ENCODE measurements at places on chromosomes 7 and 10.

DNA sequence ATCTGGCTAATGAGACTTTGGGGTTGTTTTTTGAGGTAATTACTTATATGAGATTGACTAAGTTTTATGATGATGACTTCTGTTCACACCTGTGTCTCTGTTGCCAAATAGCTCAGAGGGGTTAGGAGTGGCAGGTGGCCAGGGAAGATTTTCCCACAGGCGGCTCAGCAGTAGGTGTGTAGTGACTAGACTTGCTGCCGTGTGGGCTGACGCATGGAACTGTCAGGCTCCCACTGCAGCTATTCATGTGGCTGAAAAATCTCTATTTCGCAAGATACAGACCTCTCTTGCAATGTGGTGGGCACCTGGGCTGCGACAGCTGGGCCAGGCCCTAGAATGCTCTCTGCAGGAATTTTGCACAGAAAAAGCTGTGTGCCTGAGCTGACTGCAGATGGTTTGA lies 1.4 kb downstream of the CPA4 start:
- no peaks in the 10 kb centered on the region for H3K4me1 ChIP-seq
- no peak overlapping the region for H3K27ac ChIP-seq
- H3K36me3 ChIP-seq: no peaks in the 10 kb centered on the region
- H3K27me3 ChIP-seq: no peaks in the 10 kb centered on the region
- no peak for DNase-seq

- no peak for DNase-seq
- no peaks in the 10 kb centered on the region for H3K4me1 ChIP-seq
These were observed 16.7 kb upstream of the FRA10AC1 start for GRCh38 chr10:93718937-93719725.

GRCh38 chr7:2637505-2638223 lies 5.9 kb downstream of the TTYH3 start:
- H3K27me3 ChIP-seq: no peaks in the 10 kb centered on the region
- no peak overlapping the region for H3K4me3 ChIP-seq
- no peak for DNase-seq
- peak overlapping the region; percentile 33 for H3K27ac ChIP-seq

- no peaks in the 10 kb centered on the region for H3K27me3 ChIP-seq
- no peak overlapping the region for H3K4me3 ChIP-seq
- H3K27ac ChIP-seq: no peak overlapping the region
- no peak for DNase-seq
- no peaks in the 10 kb centered on the region for H3K36me3 ChIP-seq
These were observed 9.6 kb downstream of the ESYT2 start for GRCh38 chr7:158819571-158820203.

- no peaks in the 10 kb centered on the region for H3K4me1 ChIP-seq
- H3K36me3 ChIP-seq: no peaks in the 10 kb centered on the region
- H3K27me3 ChIP-seq: no peaks in the 10 kb centered on the region
- no peak overlapping the region for H3K27ac ChIP-seq
- no peak overlapping the region for H3K4me3 ChIP-seq
These were observed 46.4 kb upstream of the LEP start for GRCh38 chr7:128194533-128195282.

- no peaks in the 10 kb centered on the region for H3K27me3 ChIP-seq
- peak overlapping the region; percentile 46 for H3K27ac ChIP-seq
- H3K4me1 ChIP-seq: no peaks in the 10 kb centered on the region
- no peaks in the 10 kb centered on the region for H3K36me3 ChIP-seq
- no peak overlapping the region for H3K4me3 ChIP-seq
- peak; percentile 28 for DNase-seq
These were observed 11.4 kb upstream of the FAS start for GRCh38 chr10:88979153-88979562.

GRCh38 chr10:34299105-34299611 lies 515.9 kb downstream of the PARD3 start:
- no peaks in the 10 kb centered on the region for H3K27me3 ChIP-seq
- no peaks in the 10 kb centered on the region for H3K36me3 ChIP-seq
- H3K4me3 ChIP-seq: no peak overlapping the region
- no peak overlapping the region for H3K27ac ChIP-seq
- no peaks in the 10 kb centered on the region for H3K4me1 ChIP-seq
- no peak for DNase-seq

DNA sequence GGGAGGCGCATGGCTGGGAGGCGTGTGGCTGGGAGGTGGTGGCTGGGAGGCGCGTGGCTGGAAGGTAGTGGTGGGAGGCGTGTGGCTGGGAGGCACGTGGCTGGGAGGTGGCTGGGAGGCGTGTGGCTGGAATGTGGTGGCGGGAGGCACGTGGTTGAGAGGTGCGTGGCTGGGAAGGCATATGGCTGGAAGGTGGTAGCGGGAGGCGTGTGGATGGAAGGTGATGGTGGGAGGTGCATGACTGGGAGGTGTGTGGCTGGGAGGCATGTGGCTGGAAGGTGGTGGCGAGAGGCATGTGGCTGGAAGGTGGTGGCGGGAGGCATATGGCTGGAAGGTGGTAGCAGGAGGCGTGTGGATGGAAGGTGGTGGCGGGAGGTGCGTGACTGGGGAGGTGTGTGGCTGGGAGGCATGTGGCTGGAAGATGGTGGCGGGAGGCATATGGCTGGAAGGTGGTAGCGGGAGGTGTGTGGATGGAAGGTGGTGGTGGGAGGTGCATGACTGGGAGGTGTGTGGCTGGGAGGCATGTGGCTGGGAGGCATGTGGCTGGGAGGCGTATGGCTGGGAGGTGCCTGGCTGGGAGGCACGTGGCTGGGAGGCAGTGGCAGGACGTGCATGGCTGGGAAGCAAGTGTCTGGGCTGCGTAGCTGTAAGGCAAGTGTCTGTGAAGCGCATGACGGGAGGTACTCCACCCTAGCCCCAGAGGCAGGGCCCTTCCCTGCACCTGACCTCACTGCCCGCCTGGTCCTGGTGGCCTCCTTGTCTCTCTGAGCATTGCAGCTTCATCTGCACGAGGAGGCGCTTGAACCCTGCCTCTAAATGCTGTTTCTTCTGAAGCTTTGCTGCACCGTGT lies 35.1 kb downstream of the FOXK1 start:
- H3K36me3 ChIP-seq: no peaks in the 10 kb centered on the region
- H3K4me3 ChIP-seq: no peak overlapping the region
- no peak for DNase-seq
- no peak overlapping the region for H3K27ac ChIP-seq

DNA sequence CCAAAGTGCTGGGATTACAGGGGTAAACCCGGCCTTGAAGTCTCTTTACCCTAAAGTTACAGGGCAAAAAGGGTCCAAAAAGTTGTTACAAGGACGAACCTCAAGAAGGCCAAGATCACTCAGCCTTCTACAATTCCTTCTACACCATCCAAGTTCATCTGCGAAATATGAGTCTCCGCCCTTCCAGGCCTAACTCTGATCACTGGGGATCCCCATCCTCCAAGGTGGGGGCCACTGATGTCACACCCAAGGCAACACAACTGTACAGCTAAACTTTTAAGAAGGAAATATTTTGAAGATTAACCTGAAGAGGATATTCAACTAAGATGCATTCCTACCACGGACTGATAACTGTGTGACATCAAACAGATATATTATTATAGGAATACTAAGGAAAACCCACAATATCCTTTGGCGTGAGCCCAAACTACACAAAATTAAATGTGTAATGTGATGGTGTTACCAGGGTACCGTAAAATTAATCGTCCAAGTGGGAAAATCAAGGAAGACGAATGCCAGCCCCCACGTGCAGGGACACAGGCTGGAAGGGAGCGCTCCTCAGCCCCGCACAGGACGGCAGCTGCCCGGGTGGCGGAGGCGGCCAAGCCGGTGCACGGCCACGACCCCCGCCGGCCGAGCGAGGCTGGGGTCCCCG lies 1.0 kb downstream of the PAXIP1 start:
- no peaks in the 10 kb centered on the region for H3K27me3 ChIP-seq
- no peaks in the 10 kb centered on the region for H3K4me1 ChIP-seq
- peak overlapping the region; percentile 97 for H3K4me3 ChIP-seq
- no peaks in the 10 kb centered on the region for H3K36me3 ChIP-seq
- H3K27ac ChIP-seq: peak overlapping the region; percentile 95

DNA sequence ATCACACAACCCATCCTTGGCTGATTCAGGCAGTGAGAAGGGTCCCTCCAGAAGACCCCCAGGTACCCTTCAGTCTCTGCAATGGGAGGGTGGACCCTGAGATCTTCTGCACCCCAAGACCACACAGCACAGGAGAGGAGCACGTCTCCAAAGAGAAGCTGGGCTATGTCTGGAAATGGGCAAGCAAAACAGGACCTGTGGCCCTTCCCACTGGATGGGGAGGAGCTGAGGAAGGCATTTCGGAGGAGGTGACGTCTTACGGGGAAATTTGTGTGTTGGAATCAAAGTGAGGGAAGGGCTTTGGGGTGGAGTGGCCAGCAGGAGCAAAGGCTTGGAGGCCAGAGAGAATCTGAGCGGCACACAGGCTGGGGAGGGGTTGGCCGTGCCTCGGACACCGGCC lies 16.5 kb downstream of the GRIFIN start:
- H3K27me3 ChIP-seq: no peaks in the 10 kb centered on the region
- DNase-seq: no peak
- H3K36me3 ChIP-seq: no peaks in the 10 kb centered on the region
- H3K4me1 ChIP-seq: no peaks in the 10 kb centered on the region

GRCh38 chr10:36717118-36717517 lies 408.3 kb upstream of the ANKRD30A start:
- DNase-seq: no peak
- no peak overlapping the region for H3K4me3 ChIP-seq
- H3K27ac ChIP-seq: no peak overlapping the region
- no peaks in the 10 kb centered on the region for H3K4me1 ChIP-seq

GRCh38 chr10:58544135-58544534 lies 31.5 kb downstream of the BICC1 start:
- H3K4me3 ChIP-seq: no peak overlapping the region
- H3K27me3 ChIP-seq: no peaks in the 10 kb centered on the region
- H3K4me1 ChIP-seq: no peaks in the 10 kb centered on the region
- no peak overlapping the region for H3K27ac ChIP-seq
- no peaks in the 10 kb centered on the region for H3K36me3 ChIP-seq

DNA sequence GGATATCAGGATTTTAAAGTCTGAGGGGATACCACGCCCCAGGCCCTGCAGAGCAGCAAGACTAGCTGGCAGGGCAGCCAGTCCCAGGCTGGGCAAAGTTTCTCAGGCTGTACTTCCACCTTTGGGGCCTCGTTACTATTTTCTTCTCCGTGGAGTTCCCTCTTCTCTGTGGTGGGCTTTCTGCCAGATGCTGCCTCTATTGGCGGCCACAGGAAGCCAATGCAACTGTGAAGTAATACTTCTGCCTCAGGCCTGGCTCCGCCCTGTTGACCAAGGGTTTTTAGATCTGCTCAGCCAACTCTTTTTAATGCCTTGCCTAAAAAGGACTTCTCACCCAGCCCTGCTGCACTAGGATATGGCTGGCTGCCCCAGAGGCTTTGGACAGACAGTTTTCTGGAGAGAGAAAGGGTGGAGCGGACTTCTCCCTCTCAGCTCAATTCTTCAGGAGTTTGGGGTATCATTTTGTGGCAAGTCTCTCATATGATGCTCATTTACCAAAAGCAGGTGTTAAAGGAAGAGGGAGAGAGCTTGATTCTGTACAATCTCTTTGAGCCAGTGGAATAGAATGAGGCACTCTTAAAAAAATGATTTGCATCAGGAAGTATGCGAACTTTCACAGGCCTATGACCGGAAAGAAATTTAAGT lies 67.4 kb downstream of the HHEX start:
- DNase-seq: peak; percentile 61
- no peak overlapping the region for H3K4me3 ChIP-seq
- no peaks in the 10 kb centered on the region for H3K36me3 ChIP-seq
- no peaks in the 10 kb centered on the region for H3K4me1 ChIP-seq

DNA sequence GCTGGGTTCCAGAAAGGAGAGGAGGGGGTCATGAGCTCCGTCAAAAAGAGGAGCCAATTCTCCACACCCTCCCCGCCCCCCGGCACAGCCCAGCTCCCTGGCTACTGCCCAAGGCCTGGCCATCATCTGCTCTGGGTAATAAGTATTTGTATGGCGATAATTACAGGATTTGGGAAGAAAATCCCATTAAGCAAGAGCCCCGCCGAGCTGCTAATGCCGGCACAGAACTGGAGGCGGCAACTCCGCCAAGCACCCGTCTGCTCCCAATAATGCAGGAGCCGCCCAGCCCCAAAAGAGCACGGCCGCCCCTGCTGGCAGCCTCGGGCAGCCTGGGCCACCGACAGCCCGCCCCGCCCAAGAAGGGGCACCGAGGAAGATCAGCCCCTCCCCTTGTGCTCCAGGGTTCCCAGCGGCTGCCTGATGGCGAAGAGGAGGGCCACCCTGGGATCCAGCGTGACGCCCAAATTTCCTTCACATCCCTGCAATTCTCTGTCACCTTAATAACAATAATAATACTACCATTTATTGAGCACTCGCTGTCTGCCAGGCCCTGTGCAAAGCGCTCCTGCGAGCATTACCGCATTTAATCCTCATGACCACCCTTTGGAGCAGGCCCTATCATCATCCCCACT lies 5.9 kb downstream of the SLIT1 start:
- H3K4me1 ChIP-seq: no peaks in the 10 kb centered on the region
- H3K27ac ChIP-seq: no peak overlapping the region
- H3K36me3 ChIP-seq: no peaks in the 10 kb centered on the region
- no peaks in the 10 kb centered on the region for H3K27me3 ChIP-seq

GRCh38 chr10:4046030-4046429 lies 261.0 kb upstream of the KLF6 start:
- H3K4me3 ChIP-seq: no peak overlapping the region
- no peaks in the 10 kb centered on the region for H3K36me3 ChIP-seq
- no peak overlapping the region for H3K27ac ChIP-seq
- no peak for DNase-seq
- no peaks in the 10 kb centered on the region for H3K27me3 ChIP-seq
- no peaks in the 10 kb centered on the region for H3K4me1 ChIP-seq

GRCh38 chr10:117165538-117166417 lies 27.7 kb upstream of the VAX1 start:
- no peaks in the 10 kb centered on the region for H3K4me1 ChIP-seq
- no peak overlapping the region for H3K27ac ChIP-seq
- DNase-seq: no peak

GRCh38 chr7:13057462-13058200 lies 370.2 kb downstream of the ARL4A start:
- no peaks in the 10 kb centered on the region for H3K36me3 ChIP-seq
- no peak for DNase-seq
- no peaks in the 10 kb centered on the region for H3K4me1 ChIP-seq
- no peaks in the 10 kb centered on the region for H3K27me3 ChIP-seq

- no peak overlapping the region for H3K4me3 ChIP-seq
- H3K27me3 ChIP-seq: no peaks in the 10 kb centered on the region
- no peaks in the 10 kb centered on the region for H3K36me3 ChIP-seq
- no peaks in the 10 kb centered on the region for H3K4me1 ChIP-seq
- no peak overlapping the region for H3K27ac ChIP-seq
These were observed 16.6 kb upstream of the SLC18A3 start for GRCh38 chr10:49593564-49593875.

GRCh38 chr10:78434886-78435285 lies 401.2 kb downstream of the RPS24 start:
- DNase-seq: no peak
- peaks cover 4% of the 10 kb centered on the region for H3K4me1 ChIP-seq
- H3K27me3 ChIP-seq: no peaks in the 10 kb centered on the region
- H3K36me3 ChIP-seq: no peaks in the 10 kb centered on the region
- no peak overlapping the region for H3K4me3 ChIP-seq

- no peaks in the 10 kb centered on the region for H3K27me3 ChIP-seq
- H3K4me3 ChIP-seq: no peak overlapping the region
- DNase-seq: no peak
- no peaks in the 10 kb centered on the region for H3K4me1 ChIP-seq
- no peaks in the 10 kb centered on the region for H3K36me3 ChIP-seq
These were observed 39.3 kb downstream of the SEC23IP start for GRCh38 chr10:119931871-119932270.
